SIG-M5 (cell line): ENCODE measurements at places on chromosomes 13 and 19.

DNA sequence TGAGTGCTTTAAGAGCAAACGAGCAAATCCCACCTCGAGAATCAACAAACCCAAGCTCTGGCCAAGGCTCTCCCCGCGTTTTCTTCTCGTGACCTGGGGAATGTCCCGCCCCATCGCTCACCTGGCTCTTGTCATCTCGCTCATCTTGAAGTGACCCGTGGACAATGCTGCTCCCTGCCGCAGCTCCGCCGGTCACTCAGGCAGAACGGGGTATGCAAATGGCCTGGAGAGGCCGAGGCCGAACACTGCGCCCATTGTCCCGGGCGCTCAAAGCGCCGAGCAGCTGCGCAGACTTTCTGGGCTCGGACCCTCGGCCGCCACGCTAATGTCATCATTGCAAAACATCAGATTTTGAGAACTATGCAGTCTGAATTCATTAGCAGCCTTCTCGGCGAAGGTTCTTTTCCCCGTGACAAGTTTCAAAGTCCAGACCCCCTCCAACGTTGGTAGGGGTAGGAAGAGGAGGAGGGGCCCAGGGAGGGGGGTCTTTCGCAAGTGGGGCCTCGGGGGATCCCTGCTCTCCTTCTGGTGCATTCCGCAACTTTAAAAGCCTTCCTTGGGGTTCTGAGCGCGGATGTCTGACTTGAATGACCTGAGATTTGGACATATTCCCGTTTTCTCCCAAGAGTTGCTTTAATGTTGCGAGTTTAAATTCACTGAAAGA lies 39.7 kb downstream of the SOX1 start:
- DNase-seq: no peak

DNA sequence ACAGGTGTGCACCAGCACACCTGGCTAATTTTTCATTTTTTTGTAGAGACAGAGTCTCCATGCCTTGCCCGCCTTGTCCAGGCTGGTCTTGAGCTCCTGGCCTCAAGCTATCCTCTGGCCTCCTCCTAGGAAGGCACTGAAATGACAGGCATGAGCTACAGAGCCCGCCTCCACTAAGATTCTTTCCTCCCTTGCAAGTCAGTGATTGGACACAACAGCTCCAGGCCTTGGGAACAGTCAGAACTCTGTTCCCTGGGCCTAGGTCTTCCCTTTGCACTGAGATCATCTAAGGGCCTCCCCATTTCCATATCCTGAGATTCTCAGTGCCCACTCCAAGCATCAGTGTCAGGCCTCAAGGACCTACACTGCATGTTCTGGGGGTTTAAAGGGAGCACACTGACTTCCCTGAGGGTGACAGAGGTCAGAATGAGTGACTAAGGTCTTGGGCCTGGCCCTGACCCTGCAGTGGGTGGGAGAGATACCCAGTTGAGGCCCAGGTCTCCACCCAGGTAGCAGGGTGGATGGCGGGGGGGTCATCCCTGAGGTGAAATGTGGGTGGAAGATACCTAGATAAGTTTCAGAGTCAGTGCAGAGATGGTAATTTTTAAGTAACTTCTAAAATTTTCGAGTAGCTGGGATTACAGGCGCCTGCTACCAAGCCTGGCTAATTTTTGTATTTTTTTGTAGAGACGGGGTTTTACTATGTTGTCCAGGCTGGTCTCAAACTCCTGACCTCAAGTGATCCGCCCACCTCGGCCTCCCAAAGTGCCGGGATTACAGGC lies 17.3 kb upstream of the ERCC1 start:
- no peak for DNase-seq

GRCh38 chr13:78035500-78035899 lies 116.9 kb upstream of the EDNRB start:
- DNase-seq: no peak

DNA sequence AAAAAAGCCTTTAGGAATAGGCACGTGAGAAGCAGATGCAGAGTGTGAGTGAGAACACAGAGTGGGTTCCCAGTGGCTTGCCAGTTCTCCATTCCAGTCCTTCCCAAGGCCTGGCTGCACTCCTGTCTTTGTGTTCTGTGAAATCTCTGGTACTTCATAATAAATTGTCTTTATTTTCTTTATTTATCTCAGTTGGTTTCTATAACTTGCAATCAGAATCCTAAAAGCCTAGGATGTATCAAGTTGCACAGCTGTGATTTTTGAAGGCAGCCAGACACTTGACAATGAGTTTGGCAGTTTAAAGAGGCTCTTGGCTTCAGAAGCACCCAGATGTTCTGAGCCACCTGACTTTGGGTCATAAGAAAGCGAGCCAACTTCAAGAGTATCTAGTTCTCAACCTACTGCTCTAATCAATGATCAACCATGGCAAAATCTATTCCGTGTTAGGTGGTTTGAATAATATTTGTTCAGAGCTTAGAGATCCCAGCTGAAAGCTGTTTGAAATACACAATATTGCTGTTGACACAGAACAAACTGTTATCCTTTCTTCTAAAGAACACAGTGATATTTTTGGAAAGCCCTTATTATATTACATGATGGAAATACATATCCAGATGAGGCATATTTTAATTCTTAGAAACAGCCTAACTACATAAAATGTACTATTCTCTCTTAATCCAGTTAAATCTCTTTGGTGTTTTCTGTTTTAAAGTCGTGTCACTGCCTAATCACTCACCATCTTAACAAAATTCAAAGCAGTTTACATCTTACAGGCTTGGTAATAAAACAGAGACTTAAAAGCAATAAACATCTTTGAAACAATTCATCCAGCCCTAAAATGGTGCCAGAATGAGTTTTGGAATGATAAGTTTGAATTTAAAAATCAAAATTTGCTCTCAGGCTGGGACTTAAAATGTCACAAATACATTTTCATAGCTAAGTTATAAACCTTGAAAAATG lies 483.0 kb upstream of the NBEA start:
- DNase-seq: no peak

GRCh38 chr19:12789904-12790619 lies 1.2 kb upstream of the JUNB start:
- DNase-seq: peak; percentile 86

- no peak for DNase-seq
Measured at GRCh38 chr19:373391-374182, 29.0 kb upstream of the MIER2 start.

DNA sequence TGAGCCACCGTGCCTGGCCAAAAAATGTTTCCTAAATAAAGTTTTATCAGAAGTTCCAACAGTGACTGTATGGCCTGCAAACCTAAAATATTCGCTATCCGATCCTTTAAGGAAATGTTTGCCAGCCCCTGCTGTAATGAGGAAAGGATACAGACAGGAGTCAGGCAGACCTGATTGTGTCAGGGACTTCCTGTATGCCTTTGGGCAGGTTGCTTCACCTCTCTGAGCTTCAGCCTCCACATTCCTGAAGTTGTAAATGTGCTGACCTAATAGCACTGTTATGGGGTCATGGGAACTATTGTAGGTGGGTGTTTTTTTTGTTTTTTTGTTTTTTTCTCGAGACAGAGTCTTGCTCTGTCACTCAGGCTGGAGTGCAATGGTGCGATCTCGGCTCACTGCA lies 6.2 kb downstream of the ABHD8 start:
- no peak for DNase-seq

GRCh38 chr13:30325668-30326067 lies 18.3 kb upstream of the KATNAL1 start:
- DNase-seq: no peak

DNA sequence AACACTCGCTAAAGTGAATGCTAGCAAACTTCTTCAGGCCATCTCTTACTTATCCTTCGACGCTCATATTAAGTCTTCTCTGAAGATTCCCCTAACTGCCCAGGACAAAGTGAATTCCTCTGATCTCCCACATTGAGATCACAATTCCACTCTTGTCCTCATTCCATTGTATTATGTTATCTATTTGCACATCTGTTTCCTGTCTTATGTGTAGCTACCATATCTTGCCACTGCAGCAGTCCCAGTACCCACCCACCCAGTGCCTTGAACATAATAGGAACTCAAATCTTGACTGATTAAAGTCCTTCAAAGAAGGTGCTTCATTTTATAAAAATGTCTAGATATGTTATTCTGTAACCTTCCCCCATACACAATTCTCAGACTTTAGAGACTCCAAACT lies 702.3 kb downstream of the DIAPH3 start:
- no peak for DNase-seq

DNA sequence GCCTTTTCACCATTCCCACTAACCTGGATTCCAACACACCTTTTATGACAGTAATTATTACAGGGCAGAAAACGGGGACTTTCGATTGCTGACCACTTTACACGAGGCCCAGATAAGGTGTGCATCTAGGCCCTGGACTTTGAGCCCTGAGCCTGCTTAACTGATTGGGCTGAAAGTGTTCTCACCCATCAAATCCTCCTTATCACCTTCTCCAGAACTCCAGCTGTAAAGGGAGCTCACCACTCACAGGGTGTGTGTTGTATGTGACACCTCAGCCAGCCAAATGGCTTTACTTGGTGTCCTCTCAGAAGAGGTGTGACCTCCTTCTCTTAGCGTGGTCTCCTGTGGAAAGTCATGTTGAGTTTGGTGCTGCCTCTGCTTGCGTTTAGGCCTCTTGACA lies 36.5 kb downstream of the SIPA1L3 start:
- no peak for DNase-seq

DNA sequence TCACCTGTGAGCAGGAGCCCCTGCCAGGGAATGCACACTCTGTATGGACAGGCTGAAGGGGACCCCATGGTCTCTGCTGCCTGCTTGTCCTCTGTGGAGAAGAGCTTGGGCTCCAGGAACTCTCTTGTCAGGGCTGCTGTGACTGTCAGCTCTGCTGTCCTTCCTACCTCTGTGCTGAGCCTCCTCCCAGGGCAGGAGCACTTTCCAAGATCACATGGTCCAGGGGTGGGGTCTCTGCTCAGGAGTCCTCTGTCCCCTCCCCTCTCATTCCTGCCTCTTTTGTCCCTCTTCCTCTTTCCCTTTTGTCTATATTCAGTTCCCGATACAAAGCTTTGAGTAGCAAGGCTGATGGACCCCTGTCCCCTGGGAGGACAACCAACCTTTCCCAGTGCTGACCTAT lies at the start of gene CEACAM7:
TSS of gene CEACAM7 (minus strand) at position 173 of the 400 bp plus-strand sequence. CDS start at position 68, 105 bp downstream.
- no peak for DNase-seq

DNA sequence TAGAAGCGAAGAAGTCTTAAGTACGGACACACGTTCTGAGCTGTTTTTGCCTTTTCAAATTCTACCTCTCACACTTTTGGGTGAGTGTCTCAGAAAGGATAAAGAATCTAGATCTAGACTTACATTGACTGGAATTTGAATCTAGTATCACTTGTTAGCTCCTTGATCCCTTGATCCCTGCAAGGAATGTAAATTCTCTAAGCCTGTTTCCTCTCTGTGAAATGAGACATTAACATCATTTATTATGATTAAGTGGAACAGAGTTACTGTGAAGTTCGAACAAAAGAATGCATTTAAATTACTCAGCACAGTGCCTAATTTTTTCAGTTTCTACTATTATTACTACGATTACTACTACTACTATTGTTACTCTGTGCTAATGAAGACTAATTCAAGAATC lies 86.6 kb upstream of the POSTN start:
- DNase-seq: no peak

- no peak for DNase-seq
Measured at GRCh38 chr13:45398877-45399276, 19.3 kb downstream of the SLC25A30 start.

DNA sequence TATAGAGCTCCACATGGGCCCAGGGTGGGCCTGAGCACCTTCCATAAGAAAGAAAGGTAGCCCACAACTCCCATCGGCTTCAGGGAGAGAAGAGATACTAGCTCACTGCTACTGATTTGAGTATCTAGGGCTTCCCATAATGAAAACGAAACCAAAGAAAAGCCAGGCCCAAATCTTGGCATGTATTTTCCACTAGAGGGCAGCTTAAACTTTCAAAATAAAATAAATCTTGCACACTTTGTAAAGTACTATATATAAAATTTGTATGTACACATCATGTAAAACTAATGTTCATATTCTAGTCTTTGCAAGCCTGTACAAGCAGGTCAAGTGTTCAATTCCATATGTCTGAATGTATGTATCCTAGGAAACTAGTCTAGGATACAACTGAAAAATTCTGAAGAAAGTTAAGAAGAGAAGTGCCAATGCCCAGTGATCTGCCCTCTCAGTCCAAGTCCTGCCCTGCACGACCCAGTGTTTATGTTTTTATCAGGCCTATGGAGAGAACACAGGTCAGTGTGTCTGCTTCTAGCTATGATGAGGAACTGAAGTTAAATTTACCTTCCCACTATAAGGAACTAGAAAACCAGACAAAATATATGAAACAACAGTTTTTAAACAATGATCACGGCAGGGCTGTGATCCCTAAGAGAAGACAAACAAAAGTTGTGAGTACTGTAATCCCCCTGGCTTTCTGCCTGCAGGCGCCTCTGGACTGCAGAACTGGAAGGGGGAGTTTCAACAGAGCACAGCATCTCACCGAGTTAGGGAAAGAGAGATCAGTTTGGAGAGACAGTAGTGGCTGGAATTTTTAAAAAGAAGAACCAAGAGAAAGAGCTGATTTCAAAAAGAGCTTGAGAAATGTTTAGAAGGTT lies 475.7 kb downstream of the UQCRFS1 start:
- no peak for DNase-seq

DNA sequence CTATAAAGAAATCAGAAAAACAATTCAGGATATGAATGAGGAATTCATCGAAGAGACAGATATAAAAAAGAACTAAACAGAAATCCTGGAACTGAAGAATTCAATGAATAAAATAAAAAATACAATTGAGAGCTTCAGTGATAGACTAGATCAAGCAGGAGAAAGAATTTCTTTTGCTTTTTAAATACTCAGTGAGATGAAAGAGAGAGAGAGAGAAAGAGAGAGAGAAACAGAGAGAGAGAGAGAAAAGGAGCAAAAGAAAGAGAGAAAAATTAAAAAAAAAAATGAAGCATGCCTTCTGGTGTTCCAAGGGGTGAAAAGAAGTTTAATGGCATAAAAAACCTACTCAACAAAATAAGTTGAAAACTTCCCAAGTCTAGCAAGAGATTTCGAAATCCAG lies 22.0 kb upstream of the SLC7A9 start:
- no peak for DNase-seq

DNA sequence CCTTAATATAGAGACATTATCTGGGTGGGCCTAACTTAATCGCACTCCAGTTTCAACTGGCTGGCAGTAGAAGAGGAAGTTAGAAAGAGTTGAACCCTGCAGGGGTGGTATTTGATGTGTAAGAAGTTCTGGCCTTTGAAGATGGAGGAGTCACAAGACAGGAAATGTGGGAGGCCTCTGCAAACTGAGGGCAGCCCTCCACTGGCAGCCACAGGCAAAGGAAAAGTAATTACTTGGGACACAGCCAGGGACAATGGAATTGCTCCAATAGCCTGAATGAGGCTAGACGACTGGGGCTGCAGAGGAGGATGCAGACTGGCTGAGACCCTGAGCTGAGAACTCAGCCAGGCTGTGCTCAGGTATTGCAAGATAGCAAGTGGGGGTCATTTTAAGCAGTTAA lies 703.3 kb upstream of the ARGLU1 start:
- DNase-seq: no peak

- no peak for DNase-seq
Measured at GRCh38 chr19:5621311-5621944, 1.1 kb downstream of the SAFB2 start.

- DNase-seq: no peak
Measured at GRCh38 chr19:5983367-5983955, 5.5 kb upstream of the RANBP3 start.

- no peak for DNase-seq
Measured at GRCh38 chr13:113825841-113826240, 38.0 kb downstream of the GAS6 start.

- DNase-seq: no peak
Measured at GRCh38 chr13:52405767-52406494, at the start of gene THSD1. Gene THSD1, minus strand, starts transcription at chr13:52406172. Its CDS starts 3,572 bp downstream, at chr13:52402600.

GRCh38 chr13:57137585-57137984 lies 3.1 kb upstream of the PRR20A start:
- no peak for DNase-seq
